AG09309 (cell line): ENCODE measurements at places on chromosomes 7 and 10.

GRCh38 chr10:78382772-78383171 is 349.1 kb downstream of the RPS24 start:
- DNase-seq = no peak

DNA sequence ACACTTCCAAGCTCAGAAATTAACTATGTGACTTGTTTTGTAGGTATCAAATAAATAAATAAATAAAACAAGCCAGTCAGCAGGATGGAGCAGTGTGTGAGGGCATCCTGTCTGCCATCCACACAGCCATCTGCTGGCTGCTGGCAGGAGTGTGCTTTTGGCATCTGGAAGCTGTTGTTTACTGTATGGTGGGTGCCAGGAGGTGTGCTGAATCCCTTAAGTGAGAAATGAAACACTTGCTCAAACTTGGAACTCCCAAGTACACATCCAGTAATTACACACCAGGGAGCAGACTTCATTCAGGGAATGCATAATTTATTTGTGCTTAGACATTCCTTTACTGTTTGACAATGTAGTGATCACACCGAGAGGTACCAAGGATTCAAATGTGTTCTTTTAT is 16.9 kb upstream of the TAX1BP1 start:
- no peak for DNase-seq

- no peak for DNase-seq
Observed at GRCh38 chr10:13528123-13528874, 515 bp downstream of the BEND7 start.

- DNase-seq = no peak
Observed at GRCh38 chr7:146115851-146116520, 615 bp upstream of the CNTNAP2 start.

GRCh38 chr7:154996756-154997155 is 6.2 kb downstream of the PAXIP1 start:
- no peak for DNase-seq

DNA sequence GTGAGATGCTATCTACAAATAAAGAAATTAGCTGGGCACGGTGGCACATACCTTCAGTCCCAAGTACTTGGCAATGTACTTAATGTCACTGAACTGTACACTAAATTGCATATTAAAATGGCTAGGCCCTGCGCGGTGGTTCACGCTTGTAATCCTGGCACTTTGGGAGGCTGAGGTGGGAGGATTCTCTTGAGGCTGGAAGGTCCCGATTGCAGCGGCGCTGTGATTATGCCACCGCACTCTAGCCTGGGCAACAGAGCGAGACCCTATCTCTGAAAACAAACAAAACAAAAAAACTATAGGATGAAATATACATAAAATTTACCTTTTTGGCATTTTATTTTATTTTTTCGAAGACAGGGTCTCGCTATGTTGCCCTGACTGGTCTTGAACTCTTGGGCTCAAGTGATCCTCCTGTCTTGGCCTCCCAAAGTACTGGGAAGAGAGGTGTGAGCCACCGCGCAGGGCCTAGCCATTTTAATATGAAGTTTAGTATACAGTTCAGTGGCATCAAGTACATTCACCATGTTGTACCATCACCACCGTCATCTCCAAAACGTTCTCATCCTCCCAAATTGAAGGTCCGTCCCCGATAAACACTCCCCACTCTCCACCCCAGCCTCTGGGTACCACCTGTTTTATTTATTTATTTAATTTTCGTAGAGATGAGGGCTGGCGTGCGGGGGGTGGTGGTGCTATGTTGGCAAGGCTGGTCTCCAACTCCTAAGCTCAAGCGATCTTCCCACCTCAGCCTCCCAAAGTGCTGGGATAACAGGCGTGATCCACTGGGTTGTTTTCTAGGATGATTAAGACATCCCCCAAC is 1.3 kb upstream of the EIF3B start:
- DNase-seq = no peak

DNA sequence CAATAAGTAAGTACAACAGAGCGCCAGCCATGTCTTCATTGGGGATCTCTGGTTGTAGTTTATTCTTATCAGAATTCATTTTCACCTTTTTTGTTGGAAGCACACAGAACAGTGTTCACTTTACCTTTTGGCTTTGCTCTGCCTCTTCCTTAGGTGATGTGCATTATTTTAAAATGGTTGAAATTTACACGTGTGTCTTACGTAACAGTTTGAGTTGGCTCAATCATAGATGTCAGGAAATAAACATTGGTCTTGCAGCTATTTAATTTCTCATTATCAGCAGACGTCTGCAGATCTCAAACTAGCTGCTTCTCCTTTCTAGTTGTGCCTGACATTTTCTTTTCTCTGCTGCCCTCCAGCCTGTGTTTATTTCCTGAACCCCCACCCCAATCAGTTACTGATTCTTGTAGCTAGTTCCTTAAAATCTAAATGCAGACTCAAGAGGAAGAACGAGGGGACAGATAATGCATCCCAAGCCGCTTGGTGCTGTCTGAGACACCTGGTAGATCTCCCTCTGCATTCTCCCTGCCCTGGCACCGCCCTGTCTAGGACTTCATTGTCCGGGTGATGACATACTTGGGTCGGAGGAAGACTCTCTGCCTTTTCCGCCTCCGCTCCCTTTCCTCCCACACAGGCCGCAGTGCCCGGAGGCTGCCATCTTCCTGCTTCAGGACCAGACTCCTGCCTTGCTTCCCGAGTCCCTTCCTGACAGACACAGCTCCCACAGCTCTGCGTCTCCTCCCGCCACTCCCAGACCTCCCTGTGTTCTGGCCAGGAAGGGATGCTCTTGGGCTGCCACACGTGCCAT is 108.2 kb downstream of the ANKRD61 start:
- DNase-seq = no peak

DNA sequence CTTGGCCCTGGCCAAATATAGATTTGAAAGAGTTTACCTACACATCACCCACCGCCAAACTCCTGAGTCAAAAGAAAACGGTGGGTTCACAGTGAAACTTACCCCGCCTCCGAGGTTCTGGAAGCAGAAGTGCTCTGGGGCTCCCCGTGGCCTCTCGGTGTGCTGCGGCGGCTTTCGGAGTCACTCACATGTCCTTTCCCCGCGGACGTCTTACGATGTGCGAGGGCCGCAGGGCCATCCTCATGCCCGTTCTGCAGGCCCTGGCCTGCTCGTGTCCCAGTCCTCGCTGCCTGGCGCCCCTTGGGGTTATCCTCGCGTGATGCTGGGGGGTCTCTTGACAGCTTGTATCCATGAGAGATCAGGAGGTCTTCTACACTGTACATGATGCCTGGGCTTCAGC is 12.0 kb downstream of the JCAD start:
- DNase-seq = no peak

- no peak for DNase-seq
Observed at GRCh38 chr10:51300617-51301304, 226.5 kb downstream of the PRKG1 start.

GRCh38 chr10:9091530-9092093 is 1037.1 kb downstream of the GATA3 start:
- no peak for DNase-seq

DNA sequence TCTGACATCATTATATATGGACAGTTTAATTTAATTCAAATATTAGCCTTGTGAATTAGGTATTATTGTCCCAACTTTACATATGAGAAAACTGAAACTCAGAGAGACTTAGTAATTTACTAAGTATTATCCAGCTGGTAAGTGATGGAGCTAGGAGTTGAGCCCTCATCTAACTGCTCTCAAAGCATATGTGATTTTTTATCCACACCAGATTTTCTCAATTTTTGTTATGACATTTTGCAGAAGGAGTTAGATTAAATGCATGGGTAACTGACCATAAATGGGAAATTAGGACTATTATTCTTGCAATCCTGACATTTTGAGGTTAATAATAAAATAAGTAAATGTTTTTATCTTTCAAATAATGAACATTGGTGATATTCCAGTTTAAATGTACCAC is 778.3 kb upstream of the SORCS1 start:
- no peak for DNase-seq

DNA sequence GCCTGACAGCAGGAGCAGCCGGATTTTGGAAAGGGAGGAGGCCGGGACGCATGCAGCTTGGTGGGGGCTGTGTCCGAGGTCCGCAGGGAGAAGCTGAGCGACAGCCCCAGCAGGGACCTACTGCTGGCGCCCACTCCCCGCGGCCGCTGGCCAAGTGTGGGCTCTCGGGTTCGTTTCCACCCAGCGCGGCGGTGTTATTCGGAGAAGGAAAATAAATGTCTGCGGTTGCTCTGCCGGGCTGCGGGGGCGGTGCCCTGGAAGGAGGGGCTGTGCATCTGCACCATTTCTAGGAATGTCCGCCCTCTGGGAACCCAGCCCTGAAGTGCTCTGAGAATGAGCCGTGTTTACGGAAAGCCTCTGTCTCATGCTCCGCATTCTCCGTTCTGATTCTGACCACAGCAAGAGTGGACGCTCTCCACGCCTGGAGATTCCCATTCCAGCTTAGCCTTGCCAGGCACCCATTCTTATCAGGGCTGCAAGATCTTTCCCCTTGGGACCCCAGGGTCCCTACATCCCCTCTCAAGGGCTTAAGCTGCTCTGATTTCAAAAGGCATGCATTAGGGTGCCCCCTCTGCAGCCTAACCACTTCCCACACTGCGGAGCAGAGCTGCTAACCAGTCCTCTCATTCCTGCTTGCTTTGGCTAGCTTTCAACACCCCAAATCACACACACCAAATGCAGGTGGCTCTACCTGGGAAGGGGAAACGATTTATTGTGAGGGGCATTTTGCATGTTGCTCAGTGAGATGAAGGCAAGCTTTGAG is 256.6 kb upstream of the GLI3 start:
- DNase-seq = peak; percentile 46

GRCh38 chr7:36487756-36488336 is 98.2 kb downstream of the ANLN start:
- DNase-seq = peak; percentile 32

DNA sequence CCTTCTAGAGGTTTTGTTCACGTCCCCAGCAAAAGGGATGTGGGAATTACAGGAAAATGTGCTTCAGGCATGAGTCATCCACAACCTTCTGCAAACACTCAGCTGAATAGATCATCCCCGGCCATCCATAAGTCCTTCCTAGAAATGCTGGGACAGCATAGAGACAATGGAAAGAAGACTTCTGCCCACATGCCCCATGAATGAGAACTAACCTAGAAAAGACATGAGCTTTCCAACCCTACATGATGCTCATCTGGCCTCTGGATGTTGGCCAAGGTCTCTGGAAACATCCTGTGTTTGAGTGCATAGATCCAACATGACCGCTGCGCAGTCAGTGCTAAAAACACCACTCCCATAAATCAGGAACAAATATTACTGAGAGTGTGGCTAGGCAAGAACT is 277.5 kb downstream of the PLXNA4 start:
- peak; percentile 14 for DNase-seq

GRCh38 chr10:119872610-119872859 is at the start of gene MCMBP:
MCMBP (minus strand) TSS chr10:119872843; CDS start chr10:119872584, 259 bp downstream.
- DNase-seq = no peak

DNA sequence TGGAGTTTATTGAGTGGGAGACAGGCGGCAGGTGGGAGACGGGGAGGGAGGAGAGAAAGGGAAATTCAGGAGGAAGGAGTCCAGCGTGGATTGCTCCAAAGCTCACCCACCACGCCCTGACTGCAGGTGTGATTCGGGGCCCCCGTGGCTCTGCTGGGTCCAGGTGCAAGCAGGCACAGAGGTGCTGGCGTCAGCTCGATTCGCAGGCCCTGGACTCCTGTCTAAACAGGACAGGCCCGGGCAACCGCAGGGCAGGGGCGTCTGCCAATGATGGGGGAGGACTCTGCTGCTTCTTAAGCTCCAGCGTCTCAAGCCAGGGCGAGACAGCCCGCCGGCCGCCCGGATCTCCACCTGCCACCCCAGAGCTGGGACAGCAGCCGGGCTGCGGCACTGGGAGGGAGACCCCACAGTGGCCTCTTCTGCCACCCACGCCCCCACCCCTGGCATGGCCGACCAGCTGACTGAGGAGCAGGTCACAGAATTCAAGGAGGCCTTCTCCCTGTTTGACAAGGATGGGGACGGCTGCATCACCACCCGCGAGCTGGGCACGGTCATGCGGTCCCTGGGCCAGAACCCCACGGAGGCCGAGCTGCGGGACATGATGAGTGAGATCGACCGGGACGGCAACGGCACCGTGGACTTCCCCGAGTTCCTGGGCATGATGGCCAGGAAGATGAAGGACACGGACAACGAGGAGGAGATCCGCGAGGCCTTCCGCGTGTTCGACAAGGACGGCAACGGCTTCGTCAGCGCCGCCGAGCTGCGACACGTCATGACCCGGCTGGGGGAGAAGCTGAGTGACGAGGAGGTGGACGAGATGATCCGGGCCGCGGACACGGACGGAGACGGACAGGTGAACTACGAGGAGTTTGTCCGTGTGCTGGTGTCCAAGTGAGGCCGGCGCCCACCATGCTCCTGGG is at the start of gene CALML3:
CALML3 (plus strand) TSS at position 321 of the 920 bp plus-strand sequence; CDS start at position 446, 125 bp downstream.
- DNase-seq = no peak

DNA sequence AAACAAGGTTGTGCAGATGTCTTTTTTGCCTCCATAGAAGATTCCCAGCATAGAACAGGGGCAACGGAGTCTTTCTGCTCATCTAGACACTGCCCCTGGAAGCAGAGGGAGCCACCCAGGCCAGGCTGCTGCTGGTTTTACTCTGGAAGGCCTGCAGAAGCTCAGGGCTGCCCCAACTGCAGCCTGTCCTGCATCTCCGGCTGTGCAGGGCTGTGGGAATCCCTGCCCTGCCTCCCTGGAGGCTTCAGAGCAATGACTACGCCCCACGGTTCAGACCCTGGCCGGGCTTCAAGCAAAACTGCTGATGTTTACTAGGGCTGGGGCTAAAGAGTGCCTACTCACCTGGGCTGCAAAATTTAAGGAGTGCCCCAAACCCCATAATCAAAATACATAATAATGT is 43.9 kb downstream of the GHRHR start:
- no peak for DNase-seq
